Left lung (tissue), 14 donors: ENCODE measurements at places on chromosomes 3 and 15. TPM values are rescaled to one million over a fixed set of nuclear protein-coding genes. Genes with fewer than 3 reads are reported as not detected.

The FEZF2 gene
- total RNA-seq, result not detected

The DLL4 gene
- 18.1 TPM for total RNA-seq

The GOLGA8A gene
- 25.4 TPM for total RNA-seq

The TMEM43 gene
- total RNA-seq, result 104 TPM

The CLDN16 gene
- total RNA-seq, result 1.1 TPM

The CYP1A2 gene
- 0.15 TPM for total RNA-seq

- DNase-seq, result no peak
Observed at GRCh38 chr3:171157980-171158379, 131.5 kb upstream of the SLC2A2 start.

GRCh38 chr3:58206406-58207011, 4.3 kb downstream of the DNASE1L3 start:
- DNase-seq, result no peak

- no peak for DNase-seq
Observed at GRCh38 chr3:16818945-16819344, 65.8 kb upstream of the PLCL2 start.

DNA sequence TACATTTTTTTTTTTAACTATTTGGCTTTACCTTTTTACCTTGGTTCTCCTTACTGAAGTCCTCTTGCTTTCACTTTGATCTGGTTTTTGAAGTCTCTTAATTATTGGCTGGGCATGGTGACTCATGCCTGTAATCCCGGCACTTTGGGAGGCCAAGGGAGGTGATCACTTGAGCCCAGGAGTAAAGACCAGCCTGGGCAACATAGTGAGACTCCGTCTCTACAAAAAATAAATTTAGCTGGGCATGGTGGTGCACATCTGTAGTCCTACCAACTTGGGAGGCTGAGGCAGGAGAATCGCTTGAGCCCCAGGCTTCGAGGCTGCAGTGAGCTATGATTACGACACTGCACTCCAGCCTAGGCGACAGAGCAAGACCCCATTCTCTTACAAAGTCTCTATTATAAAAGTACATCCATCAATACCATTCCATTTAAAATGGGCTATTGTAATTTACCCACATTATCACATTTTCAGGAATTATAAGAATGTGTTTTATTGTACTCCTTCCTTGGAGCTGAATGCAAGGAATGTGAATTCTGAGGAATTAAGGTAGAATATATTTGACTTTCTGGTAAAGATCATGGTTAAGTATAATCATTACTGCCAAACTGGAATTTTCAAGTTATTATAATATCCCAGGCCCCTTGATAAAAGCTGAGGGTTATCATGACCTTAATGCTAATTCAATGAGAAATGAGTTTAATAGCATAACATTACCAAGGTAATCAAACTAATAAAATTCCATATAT, 49.0 kb downstream of the MSL2 start:
- no peak for DNase-seq

DNA sequence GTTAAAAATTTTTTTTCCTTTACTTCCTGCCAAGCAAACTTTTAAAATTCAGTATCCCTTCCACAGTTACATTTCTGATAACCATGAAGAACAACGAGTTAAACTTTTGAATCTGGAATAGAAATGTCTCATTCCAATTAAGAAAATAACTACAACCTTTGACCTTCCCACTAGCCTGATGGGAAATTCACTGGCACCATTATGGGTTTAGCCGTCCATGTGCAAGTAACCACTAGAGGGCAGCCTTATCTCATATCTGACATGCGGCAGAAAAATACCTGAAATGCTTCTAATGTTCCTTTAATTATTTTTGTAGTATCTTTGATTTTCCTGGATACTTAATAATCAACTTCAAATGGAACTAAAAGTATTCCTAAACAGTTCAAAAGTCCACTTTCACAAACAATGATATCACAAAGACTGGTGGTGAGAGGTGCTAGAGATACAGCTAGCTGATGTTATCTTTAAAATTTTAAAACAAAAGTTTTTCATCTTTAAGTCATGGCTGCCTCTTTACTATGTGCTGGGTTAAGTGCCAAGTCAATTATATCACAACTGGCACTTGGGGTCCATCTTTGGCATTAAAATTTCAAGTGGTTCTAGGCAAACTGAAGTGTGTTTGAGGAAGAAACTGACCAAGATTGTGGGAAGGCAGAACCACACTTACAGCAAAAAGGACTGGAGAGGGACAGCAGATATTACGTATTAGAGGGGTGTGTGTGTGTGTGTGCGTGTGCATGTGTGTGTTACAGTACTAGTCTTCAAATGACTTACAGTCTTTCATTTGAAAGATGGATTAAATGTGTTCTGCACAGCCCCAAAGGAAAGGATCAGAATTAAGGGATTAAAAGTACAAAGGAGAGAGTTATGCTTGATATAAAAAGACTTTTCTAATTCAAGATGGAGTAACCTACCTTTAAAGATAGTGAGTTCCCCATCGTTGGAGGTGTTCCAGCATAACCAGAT, 107.1 kb upstream of the ICE2 start:
- no peak for DNase-seq

- no peak for DNase-seq
Observed at GRCh38 chr15:69679623-69680228, 227.1 kb downstream of the RPLP1 start.

DNA sequence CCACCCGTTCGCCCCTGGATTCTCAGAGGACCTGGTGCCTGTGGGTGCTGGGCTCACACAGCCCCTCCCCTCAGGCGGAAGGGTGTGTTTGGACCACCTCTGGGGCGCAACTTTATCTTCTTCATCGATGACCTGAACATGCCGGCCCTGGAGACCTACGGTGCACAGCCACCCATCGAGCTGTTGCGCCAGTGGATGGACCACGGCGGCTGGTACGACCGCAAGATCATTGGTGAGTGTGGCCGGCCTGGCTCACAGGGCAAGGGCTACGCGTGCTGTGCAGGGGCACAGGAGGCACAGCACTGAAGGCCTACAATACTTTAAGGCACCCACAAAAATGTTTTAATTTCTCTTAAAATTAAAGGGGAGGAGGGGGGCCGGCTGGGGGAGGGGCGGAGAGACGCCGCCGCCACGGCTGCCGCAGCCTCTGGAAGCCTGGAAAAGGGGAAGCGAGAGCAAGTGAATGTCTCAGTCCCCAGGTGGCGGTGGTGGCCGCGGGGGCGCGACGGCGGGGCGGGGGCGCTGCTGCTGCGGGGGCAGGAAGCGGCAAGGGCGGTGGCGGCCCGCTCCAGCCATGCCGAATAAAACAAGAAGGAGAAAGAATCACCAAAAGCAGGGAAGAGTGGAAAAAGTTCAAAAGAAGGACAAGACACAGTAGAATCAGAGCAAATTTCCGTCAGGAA, 56.8 kb downstream of the DNAH1 start:
- no peak for DNase-seq

- no peak for DNase-seq
Observed at GRCh38 chr3:159879146-159879545, 109.5 kb upstream of the IL12A start.

DNA sequence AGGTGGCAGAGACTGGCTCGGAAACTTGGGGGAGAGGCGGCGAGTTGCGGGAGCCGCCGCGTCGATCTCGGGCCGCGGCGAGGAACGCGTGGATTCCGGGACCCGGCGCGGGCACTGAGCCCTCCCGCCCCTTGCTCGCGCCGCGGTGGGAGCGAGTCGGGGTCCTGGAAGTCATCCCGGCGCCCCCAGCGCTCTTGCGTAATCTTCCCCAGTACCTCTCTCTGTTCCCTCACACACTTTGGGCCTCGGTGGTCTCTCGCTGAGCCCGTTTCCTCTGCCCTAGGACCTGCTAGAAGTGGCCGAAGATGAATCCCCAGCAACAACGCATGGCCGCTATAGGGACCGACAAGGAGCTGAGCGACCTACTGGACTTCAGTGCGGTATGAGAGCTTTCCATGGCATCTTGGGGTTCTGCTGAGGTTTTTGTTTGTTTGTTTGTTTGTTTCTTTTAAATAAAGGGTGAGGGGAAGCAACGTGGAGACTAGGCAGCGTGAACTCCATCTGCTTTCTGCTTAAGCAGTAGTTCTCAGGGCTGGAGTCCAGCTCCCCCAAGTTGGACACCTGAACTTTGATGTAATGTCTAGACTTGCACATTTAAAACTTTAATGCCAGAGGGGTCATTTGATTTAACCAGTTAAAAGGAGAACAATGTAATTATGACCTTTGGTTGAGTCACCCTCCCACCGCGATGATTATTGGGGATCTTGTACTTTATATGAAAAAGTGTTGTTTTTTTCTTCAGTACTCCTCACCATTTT, 1.3 kb downstream of the TCF12 start:
- DNase-seq, result peak; percentile 46

GRCh38 chr15:99711625-99712024, 21.6 kb downstream of the LYSMD4 start:
- no peak for DNase-seq

GRCh38 chr3:112875561-112875960, 28.9 kb upstream of the CD200R1L start:
- no peak for DNase-seq

DNA sequence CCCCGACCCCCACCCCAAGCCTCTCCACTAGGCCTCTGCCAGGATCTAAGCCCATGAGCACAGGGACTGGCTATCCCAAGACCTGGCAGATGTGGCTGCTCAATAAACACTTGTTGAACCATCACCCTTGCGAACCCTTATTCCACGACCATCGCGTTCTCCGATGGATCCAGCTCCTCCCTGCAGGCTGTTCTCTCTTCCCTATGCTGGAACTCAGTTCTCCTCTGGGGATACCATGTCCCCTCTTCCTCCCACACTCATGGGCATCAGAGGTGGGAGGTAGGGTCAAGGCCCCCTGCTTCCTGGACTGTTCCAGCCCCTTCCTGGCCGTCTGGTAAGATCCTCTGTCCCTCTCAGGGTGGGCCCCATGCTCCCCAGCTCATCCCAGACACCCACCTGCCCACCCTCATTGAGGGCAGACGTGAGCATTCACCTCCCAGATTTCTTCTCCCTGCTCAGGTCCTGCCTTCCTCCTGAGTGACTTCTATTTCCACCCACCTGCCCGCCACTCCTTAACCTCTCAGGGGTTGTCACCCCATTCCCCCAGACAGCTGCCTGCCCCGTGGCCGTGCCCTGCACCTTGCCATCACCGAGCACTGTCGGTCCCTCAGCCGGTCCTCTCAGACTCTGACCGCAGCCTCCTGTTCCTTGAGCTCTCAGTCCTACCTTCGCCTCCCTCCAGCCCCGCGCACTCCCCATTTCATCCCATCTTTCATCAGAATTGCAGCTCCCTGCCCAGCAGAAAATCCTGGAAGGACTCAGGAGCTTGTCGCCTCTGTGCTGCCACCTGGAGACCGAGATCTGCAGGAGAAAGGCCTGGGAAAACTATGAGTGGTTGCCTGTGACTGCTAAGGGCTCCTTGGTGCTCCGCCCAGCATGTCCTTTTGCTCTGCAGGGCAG, 42.0 kb downstream of the PML start:
- DNase-seq, result peak; percentile 60

GRCh38 chr3:113285226-113285625, 73.9 kb downstream of the BOC start:
- DNase-seq, result no peak

DNA sequence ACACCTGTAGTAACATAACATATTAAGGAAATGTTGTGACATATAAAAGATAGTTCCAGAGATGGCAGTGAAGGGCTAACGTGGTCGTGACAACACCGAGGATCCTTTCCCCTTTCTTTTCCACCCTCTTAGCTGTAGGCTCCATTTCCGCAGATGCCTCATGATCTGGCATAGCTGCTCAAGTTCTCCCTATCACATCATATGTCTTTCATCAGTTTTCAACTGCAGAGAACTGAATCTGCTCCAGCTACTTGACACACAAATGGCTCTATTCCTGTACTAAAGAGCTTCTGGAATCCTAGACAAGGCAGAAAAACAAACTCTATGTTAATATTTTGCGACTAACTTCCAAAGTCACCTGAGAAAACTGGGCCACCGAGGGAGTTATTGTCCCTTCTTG, 275.0 kb upstream of the SLCO3A1 start:
- DNase-seq, result peak; percentile 26

DNA sequence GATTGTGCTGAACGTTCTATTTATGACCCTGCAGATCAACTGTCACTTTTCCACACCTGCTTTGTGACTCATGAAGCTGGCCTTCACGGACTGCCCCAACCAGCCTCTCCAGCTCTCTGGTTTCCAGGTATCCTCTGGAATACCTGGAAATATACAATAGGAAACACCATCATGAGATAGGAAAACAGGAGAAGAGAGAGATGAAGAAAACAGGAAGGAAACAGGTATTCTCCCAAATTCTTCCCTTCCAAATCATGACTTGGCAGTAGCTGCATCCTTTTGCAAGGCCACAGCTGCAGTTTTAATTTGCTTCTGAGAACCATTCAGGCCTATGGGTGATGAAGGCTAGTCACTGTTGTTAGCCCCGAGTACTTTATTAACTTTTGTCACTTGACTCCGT, 909.1 kb downstream of the EPHA3 start:
- no peak for DNase-seq

GRCh38 chr3:163672954-163673353, 1405.3 kb downstream of the SI start:
- DNase-seq, result no peak

DNA sequence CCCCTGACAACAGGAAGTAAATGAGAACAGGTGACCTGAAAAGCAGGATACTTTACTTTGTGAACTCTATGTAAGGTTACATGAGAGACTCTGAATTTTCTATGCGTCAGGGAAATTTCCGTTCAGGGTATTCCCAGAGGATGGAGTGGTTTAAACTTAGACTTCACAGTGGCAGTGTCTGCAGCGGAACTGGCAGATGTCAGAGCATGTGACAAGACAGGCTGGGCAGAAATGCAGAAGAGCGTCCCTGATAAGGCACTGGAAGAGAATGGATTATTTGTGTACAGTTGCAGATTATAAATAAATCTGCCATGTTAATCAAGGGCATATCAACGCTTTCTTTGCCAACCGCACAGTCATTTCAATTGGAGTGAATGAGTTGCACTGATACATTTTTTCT, 598.4 kb upstream of the ZNF717 start:
- no peak for DNase-seq

DNA sequence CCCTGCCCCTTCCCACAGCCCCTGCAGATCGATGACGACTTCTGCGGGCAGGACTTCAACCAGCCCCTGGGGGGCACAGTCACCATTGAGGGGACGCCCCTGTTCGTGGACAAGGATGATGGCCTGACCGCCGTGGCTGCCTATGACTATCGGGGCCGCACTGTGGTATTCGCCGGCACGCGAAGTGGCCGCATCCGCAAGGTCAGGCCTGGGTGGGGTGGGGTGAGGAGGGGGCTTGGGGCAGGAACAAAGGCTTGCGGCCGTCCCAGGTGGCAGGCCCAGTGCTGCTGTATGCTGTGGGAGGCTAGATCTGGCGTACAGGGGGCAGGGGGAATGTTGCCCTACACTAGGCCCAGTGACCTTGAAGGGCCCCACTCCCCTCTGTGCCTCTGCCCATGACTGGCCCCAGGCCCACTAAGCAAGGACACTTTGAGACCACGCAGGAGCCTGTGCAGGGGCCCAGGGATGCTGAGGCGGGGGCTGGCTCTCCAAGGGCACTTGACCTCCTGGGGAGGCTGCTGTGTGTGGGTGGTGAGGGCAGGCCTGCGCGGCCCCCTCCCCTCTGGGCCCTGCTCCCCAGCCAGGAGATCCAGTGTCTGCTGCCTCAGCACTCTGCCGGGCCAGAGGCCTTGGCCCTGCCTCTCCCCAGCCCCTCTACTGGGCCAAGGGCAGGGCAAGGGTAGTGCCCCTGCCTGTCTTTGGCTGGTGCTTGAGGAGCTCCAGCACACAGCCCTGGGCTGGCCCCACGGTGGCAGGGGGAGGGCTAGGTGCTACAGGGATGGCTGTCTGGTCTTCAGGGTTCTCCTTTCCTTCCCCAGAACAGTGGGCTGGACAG, 8.7 kb downstream of the PLXNA1 start:
- no peak for DNase-seq

GRCh38 chr3:21752749-21753347, 1.8 kb upstream of the ZNF385D start:
- DNase-seq, result peak; percentile 65
